Mononuclear cell (primary cell): ENCODE measurements at places on chromosomes 3 and 15. TPM values are rescaled to one million over a fixed set of nuclear protein-coding genes. Genes with fewer than 3 reads are reported as not detected.

The MRPS22 gene
- 65.3 TPM for total RNA-seq

The SAMMSON gene
- total RNA-seq, result not detected

The SLC2A2 gene
- total RNA-seq, result not detected

The FOXB1 gene
- 0.10 TPM for total RNA-seq

The SH3GL3 gene
- total RNA-seq, result not detected

The IL17RD gene
- total RNA-seq, result under 0.01 TPM

The DPPA2 gene
- not detected for total RNA-seq

The MAGEL2 gene
- under 0.01 TPM for total RNA-seq

The C3orf70 gene
- total RNA-seq, result not detected

The RTP4 gene
- 2.2 TPM for total RNA-seq

The AMIGO3 gene
- total RNA-seq, result 3.8 TPM

The TM6SF1 gene
- 5.6 TPM for total RNA-seq

The ZBTB47 gene
- total RNA-seq, result 2.4 TPM
